ENCODE measurements at places on chromosomes 16 and 17.

GRCh38 chr17:57289130-57289529 lies 32.8 kb downstream of the MSI2 start:
- DNase-seq = no peak

DNA sequence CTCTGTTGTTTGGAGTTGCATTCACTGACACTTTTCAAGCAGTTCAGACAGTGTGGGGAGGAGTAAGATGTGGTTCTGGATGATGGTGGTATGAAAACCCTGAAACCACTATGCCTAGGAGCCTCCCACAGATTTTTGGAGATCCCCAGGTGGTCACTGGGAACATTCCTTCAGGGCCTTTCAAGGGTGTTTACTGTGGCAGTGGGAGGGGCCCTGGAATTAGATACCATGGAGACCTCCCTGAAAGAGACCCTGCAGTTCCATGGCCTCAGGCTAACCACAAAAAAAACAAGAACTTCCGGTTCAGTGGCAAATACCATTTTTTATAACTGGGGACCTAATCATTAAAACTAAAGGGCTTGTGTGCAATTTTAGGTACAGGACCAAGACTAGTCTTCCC lies 79.9 kb downstream of the TMEM100 start:
- no peak for DNase-seq

DNA sequence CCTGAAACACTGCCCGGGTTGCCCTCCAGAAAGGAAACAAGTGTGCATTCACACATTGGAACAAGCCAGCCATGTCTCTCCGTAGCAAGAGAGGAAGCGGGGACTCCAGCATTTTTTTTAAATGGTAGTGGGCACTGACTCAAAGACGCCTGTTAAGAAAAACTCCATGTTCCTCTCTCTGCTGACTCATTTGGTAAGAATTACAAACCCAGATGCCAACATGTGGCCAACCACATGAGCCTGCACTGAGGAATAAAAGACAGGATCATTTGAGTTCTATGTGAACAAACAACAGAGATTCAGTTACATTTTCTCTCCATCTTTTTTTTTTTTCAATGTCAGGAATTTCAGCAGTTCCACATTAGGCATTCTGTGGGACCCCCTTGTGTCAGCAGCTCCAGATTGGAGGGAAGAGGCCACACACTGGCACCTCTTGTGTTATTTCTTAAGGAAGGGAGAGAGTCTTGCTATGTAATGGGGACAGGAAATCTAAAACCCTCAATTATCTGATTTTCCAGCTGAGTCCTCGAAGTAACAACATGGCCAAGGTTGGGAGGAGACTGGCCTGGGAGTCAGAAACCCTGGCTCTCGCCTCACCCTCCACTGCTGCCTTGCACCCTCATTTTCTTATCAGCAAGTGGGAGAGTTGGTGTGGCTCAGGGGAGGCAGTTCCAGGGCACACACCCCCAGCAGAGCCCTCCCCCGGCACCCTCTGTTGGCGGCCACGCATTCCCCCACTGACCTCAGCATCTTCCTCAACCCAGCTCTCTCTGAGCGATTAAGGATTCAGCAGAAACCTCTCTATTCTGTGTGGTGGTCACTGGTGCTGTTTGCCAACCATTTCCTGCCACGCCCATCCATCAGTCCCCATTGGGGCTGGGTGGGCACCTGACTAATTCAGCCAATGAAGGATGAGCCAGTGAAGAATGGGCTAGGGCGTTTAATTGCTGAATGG lies 173.0 kb downstream of the FOXL1 start:
- DNase-seq = no peak

DNA sequence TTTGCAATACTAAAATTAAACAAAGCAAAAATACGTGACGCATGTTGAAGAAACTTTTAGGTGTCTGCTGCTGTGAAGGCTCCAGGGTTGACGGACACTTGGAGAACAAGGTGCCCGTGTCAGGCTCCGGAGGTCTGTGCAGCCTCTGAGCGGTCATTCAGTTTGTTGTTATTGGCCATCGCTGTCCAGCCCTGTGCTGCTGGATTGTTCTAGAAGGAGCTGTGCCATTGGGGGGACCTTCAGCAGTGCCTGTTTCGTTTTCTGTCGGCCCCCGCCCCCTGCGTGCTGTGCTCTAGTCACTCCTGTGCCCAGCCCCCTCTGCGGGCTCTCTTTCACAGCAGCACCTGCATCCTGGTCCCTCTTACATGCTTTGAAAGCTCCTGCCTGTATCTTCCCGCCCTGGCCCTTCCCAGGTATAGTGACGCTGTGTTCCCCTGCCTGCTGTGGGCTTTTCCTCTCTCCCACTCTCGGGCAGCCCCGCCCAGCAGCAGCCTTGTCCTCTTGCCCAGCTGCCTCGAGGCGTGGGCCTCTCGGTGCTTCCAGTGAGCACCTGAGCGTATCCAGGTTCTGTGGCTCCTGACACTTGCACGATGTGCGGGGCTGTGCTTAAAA lies 50.7 kb downstream of the RNF213 start:
- no peak for DNase-seq

- DNase-seq = no peak
Measured at GRCh38 chr16:27254262-27254811, 14.2 kb downstream of the NSMCE1 start.

GRCh38 chr17:57166803-57167202 lies 81.8 kb downstream of the AKAP1 start:
- DNase-seq = no peak

DNA sequence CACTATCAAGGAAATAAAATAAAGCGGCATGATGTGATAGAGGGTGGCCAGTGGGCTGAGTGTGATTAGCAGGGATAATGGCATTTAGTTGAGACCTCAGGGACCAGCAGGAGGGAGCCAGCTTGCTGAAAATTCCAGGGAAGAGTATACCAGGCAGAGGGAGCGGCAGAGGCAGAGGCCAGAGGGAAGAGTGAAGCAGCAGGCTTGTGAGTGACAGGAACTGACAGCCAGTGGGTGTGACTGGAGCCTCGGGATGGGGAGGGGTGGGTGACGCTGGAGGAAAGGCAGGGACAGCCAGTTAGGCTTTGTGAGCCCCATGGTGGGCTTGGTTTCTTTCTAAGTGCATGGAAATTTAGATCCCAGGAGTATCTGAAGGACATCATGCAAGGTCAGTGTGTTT lies 209.7 kb upstream of the CACNG3 start:
- DNase-seq = no peak

DNA sequence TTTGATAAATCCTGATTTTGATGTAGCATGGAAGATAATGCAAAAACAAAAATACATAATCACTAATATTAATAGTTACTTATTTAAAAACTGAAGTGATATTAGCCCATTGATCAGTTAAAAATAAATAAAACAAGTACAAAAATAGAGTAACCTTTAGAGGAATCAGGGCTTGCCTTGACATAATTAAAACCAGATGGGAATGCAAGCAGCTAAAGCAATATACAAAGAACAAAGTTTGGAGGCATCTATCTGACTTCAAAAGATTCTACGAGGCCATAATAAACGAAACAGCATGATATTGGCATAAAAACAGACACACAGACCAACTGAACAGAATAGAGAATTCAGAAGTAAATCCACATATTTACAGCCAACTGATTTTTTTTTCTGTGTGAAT lies 15.0 kb upstream of the HEATR3 start:
- no peak for DNase-seq

DNA sequence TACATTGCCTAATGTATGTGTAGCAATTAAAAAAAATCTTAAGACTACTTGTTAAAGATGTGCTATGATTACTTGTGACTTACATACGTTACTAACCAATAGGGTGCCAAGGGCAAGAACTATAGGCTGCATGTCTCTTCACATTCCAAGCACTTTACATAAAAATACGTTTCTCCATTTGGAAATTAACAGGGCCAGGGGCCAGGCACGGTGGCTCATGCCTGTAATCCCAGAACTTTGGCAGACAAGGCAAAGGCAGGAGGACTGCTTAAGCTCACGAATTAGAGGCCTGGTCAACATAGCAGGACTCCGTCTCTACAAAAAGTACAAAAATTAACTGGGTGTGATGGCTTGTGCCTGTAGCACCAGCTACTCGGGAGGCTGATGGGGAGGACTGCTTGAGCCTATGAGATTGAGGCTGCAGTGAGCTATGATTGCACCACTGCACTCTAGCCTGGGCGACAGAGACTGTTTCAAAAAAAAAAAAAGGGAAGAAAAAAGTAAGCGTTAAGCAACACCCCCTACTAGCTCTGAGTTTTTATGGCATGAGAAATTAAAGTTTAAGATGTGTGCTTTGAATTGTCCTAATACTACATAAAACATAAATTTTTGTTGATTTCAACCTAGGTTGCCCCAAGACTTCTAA lies 12.3 kb downstream of the PSMD12 start:
- no peak for DNase-seq

DNA sequence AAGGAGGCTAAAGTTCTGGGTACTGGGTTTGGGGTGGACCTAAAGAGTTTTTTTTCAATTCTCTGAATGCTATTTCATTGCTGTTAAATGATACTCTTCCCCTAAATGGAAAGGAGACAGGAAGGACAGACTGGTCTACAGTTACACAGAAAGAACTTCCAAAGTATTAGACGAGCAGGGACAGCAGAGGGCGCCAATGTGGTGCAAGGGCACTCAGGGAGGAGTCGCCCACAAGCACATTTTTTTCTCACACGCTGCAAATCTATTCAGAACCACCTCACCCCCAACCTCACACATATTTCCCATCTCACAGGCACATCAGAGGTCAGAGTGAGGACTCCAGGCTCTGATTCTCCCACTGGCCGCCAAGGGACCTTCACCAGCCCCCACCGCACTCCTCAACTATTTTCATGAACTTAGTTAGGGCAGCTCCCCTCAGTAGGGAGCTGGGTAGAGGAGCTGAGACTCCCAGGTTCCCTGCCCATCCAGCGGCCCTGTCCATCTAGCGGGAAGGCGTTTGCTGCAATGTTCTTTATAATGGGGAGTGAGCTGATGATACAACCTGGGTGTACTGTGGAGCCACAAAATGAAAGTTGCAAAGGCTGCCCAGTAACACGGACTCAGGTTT lies 6.8 kb upstream of the CA4 start:
- DNase-seq = peak; percentile 91

- DNase-seq = no peak
Measured at GRCh38 chr17:1928976-1929375, 96.2 kb downstream of the RTN4RL1 start.

- DNase-seq = no peak
Measured at GRCh38 chr17:13475574-13476223, 126.0 kb downstream of the HS3ST3A1 start.

DNA sequence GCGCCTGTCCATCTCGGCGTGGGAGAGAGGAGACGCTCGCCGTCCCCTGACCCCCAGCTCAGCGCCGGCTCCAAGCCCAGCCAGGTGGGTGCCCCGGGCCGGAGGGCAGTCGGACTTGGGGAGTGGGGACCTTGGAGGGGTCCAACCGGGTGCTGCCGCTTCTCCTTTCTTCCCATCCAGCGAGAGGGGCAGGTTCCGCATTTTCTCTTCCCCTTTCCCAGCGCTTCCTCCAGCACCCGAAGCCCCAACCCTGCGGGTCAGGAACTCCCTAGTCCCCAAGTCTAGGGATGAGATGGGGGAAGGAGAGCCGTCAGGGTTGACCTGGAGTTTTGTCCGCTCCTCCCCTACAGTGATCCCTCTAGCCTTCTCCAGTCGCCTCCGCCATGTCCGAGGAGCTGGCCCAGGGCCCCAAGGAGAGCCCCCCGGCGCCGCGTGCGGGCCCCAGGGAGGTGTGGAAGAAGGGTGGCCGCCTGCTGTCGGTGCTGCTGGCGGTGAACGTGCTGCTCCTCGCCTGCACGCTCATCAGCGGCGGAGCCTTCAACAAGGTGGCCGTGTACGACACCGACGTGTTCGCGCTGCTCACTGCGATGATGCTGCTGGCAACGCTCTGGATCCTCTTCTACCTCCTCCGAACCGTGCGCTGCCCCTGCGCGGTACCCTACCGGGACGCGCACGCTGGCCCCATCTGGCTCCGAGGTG lies at the start of gene OTOP2:
OTOP2 (plus strand) TSS at position 24 of the 699 bp plus-strand sequence; CDS start at position 384, 360 bp downstream.
- DNase-seq = no peak

All from T47D (cell line).